SK-N-DZ (cell line): ENCODE measurements at places on chromosomes 2 and 18.
A peak's percentile ranks its signal among the peaks of the same experiment; 100 is the strongest.

- no peak for DNase-seq
Measured at GRCh38 chr2:151205571-151205970, 56.1 kb downstream of the RBM43 start.

- no peak for DNase-seq
Measured at GRCh38 chr2:70692256-70692655, 75.7 kb downstream of the ADD2 start.

- no peak for DNase-seq
Measured at GRCh38 chr2:79622508-79622907, 109.7 kb downstream of the CTNNA2 start.

GRCh38 chr2:232290668-232291067 lies 87.9 kb upstream of the ALPP start:
- DNase-seq, result no peak

GRCh38 chr2:191386938-191387536 lies 141.8 kb downstream of the MYO1B start:
- DNase-seq, result no peak

- DNase-seq, result no peak
Measured at GRCh38 chr2:63856303-63856603, 14.6 kb downstream of the UGP2 start.

DNA sequence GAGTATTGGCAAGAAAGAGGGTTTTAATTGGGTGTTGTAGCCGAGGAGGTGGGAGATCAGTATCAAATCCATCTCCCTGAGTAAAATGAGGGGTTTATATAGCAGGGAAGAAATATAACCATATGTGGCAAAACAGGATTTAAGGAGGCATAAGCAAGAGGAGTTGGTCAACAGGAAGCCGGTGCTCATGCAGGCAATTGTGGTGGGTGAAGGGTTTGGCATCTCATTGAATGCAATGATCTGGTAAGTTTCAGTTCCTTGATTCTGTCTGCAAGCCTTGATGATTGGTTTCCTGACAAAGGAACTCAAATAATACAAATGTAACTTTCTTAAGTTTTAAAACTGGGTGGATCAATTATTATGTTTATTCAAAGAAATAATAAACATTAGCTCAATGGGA lies 564.4 kb upstream of the LINC00305 start:
- DNase-seq, result no peak

DNA sequence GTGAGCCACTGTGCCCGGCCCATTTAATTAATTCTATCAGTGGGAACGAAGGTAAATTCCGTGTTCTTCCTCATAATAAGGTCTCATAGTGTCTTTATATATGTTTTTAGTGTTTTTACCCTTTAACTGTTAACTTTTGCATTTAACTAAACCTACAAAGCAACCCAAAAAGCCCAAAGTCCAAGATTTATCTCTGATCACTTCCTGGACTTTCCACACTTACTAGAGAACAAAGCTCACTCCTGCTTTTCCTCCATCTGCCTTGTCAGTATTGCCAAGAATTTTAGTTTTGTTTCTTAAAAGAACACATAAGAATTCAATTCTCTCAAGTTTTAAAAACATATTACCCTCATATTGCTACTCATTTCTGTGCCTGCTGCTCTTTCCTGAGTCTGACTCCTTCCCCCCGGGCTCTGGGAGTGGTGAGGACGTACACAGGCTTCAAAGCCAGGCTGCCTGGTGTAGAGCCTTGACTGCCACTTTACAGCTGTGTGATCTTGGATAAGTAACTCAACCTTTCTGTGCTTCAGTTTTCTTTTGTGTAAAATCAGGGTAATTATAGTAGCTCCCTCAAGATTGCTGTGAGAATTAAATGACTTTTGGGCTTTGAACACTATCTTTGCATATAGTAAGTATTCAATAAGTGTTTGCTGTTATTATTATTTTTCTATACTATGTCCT lies 24.9 kb upstream of the GPR155 start:
- no peak for DNase-seq

DNA sequence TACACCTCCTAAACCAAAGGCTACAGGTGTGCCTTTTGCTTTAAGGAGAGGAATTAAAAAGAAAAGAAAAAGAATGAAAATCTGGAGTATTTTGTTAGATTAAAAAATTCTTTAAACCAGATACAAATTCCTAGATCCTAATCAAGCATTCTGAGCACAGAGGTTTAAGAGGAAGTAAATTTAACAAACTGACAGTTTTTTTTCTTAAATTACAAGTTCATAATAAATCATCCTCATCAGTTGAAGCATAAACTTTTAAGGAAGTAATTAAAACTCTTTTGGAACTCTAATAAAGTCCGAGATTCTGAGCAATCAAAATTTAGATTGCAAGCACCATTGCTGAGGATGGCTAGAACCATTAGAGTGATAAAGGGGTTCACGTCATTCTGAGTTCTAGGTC lies 75.1 kb downstream of the POLE4 start:
- DNase-seq, result no peak

GRCh38 chr2:161421686-161422085 lies 5.6 kb downstream of the TBR1 start:
- DNase-seq, result no peak

DNA sequence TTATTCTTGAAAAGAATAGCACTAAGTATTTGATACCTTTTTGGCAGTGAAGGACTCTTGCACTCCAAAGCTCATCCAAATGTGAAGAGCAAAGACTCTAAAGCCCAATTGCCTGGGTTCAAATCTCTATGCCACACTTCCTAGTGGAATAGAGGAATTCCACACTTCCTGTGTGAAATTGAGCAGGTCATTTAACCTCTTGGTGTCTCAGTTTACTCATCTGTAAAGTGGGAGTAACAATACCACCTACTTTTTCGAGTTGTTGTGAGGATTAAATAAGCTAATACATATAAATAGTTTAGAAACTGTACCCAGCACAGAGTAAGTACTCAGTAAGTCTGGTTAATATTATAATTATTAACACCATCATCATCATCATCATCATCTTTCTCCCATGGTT lies 72.6 kb downstream of the AP1S3 start:
- no peak for DNase-seq

DNA sequence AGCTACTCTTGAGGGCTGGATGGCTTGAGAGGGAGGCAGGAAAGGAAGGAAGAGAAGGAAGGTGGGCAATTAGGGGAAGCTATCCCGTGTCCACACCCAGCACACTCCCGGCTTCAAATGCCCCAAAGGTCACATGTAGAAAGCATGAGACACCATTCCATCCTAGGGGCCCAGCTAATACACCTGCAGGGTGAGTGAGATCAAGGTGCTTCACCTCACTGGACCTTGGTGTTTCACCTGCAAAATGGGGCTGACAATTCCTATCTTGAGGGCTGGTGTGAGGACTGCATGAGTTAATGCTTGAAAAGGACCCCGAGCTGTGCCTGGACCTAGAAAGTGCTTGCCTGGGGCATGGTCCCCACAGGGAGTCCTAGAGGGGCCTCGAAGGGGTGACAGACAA lies 50.8 kb upstream of the SMAD7 start:
- no peak for DNase-seq

GRCh38 chr2:155062250-155062921 lies 363.9 kb downstream of the KCNJ3 start:
- no peak for DNase-seq

DNA sequence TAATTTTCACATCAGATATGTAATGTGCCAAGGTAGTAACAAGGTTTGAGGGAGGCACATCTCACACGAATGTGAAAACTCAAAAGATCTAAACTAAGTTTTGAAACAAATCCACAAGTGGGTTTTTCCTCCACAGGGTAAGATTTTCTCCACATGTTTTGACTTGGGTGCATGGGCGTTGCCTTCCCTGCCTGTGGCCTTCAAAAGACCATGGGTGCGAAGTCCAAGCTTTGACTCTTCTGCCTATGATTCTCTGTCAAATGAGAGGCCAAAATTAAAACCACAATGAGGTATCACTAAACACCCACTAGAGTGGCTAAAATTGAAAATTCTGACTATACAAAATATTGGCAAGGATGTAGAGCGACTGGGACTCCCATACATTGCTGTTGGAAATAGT lies 30.7 kb downstream of the NIFK start:
- DNase-seq, result no peak

DNA sequence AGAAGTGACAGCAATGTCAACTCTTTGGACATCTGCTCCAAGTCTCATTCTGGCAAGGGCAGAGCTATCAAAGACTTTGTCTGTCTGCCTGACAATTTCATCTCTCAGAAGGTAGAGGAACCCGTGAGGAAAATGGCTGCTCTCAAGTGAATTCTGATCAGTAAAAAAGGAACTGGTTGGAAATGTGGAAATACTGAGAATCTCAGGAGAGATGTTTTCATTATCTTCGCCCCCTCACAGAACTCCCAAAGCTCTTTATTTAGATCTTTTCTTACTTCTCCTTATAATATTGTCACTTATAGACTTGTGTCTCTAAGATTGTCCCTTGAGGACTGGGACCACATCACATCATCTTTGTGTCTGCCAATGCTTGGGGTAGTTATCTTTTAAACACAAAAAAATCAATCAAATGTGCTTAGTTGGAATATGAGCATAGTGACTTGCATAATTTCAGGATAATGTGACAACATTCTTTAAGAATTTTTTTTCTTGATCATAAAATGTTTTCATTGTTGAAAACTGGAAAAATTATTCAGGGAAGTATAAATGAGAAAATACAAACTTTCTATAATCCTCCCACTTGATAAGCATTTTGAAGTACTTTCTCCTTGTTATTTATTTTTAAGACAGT lies 68.2 kb upstream of the ITGB6 start:
- DNase-seq, result no peak

GRCh38 chr18:13680612-13681011 lies 45.7 kb downstream of the FAM210A start:
- peak; percentile 17 for DNase-seq

DNA sequence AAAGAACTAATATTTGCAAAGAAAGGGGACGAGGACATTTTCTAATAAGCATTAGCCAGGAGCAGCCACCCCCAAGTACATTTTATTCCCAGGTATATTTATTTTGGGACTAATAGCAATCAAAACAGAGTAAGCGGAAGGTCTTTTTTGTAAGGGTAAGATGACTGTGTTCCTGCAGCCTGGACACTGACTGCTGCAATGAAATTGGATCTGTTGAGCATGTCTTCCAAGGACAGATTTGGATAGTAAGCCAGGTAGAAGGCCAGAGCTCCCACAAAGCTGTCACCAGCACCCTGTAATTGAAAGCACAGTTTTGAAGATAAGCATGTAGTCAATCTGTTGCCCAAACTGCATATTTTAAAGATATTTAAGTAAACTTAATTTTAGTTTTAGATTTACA lies 10.0 kb downstream of the MRPL33 start:
- no peak for DNase-seq

GRCh38 chr18:12973562-12974213 lies 17.5 kb upstream of the CEP192 start:
- no peak for DNase-seq

DNA sequence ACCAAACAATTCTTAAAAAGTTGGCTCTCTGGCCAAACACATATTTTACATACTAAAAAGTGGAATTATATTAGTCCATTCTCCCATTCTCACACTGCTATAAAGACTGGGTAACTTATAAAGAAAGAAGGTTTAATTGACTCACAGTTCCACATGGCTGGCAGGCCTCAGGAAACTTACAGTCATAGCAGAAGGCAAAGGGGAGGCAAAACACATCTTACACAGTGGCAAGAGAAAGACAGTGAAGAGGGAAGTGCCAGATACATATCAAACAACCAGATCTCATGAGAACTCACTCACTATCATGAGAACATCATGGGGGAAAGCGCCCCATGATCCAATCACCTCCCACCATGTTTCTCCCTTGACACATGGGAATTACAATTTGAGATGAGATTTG lies 42.6 kb downstream of the EDAR start:
- DNase-seq, result no peak

DNA sequence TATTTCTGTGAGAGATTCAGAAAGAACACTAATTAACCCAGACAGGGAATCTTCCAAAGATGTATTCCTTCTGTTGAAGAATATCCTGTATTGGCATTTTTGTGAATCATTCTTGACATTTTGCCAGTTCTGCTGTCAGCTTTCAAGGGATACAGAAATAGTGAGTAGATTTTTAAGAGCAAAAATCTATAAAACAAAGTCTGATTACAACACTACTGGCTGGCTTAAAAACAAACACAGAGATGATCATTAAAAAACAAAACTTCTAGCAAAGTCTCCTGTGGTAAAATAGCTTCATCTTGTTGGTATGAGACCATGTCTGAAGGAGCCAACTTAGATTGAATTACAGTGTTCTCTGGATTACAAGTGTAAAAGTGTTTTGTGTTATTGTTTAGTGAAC lies 866.3 kb upstream of the KLHL29 start:
- no peak for DNase-seq

- DNase-seq, result no peak
Measured at GRCh38 chr18:44949967-44950366, 269.3 kb downstream of the SETBP1 start.

DNA sequence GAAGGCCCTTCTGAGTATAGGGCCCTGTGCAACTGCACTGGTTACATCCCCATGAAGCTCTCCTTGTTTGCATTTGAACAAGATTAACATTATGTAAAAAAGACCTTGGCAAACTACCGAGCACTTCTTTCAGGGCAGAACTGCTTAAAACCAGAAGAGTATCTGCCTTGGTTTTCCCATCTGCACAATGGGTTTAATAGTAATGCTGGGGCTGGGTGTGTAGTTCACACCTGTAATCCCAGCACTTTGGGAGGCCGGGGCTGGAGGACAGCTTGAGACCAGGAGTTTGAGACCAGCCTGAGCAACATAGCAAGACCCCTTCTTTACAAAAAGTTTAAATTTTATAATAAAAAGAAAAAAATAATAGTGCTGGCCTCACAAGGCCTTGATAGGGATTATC lies 8.5 kb downstream of the PLA2R1 start:
- DNase-seq, result no peak

GRCh38 chr18:43826215-43826614 lies 548.9 kb upstream of the SYT4 start:
- no peak for DNase-seq

DNA sequence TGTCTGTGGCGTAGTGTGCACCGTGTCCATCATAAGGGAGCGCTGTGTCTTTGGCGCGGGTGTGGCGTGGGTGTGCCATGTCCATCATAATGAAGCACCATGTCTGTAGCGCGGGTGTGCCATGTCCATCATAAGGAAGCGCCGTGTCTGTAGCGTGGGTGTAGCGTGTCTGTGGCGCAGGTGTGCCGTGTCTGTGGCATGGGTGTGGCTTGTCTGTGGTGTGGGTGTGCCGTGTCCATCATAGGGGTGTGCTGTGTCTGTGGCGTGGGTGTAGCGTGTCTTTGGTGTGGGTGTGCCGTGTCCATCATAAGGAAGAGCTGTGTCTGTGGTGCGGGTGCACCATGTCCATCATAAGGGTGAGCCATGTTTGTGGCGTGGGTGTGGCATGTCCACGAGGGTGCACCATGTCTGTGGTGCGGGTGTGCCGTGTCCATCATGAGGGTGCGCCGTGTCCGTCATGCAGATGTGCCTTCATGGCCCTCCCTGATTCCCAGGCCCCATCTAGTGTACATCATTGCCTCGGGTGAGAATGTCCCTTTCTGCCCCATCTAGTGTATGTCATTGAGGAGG lies 275.0 kb downstream of the GBX2 start:
- no peak for DNase-seq

DNA sequence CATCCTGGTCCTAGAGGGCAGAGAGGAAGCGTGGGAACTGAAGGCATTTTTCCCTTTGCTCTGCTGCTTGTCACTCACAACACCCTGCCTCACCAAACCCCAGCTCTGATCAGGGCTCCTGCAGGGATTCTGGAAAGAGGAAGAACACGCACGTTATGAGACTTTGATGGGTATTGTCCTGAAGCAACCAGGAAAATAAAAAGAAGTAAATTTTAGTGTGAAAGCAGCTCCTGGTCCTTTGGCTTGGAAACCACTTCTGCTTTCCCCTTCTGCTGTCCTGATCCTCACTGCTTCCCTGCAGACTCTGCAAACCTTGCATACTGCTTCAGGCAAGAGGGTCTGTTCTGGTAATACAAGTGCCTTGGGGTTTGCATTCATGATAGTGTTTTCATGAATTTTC lies 164.1 kb downstream of the SLC8A1 start:
- no peak for DNase-seq
